Left cardiac atrium (tissue), 4 donors: ENCODE measurements at places on chromosomes 16 and 17. TPM values are rescaled to one million over a fixed set of nuclear protein-coding genes. Genes with fewer than 3 reads are reported as not detected.

Gene SLC13A2
- total RNA-seq, result not detected

Gene GP1BA
- 0.13 TPM for total RNA-seq

Gene ATP2C2
- total RNA-seq, result not detected

Gene BCKDK
- total RNA-seq, result 43.4 TPM

Gene ZDHHC7
- 33.2 TPM for total RNA-seq

DNA sequence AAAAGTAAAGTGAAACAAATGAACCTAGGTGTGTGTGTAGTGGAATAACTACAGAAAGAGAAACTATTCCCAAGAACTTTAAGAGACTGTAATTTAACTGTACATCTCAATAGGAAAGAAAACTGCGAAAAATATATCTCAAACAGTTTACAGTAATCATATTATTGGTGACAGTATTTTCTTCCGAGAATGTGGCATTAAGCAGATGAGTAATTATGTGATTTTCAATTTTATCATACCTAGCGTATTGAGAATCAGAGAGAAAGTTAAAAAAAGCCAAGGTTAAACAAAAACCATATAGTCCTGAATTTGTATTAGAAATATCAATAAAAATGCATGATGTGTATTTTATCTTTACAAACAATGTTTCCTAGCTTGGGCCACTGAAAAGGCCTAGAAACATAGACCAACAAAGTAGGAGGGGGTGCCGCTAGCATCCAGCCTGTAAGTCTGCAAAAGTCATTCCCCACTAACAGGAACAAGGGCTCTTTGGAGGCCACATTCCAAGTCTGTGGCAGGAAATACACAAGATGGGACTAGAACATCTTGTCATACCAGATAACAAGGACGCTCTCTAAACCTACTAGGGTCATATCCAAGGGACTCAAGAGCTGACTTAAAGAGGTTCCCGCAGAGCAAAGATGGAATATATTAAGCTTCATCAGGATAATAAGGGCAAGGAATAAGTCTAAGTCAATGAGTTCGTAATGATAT lies 20.5 kb downstream of the RNF157 start:
- no peak for DNase-seq

- no peak for DNase-seq
Measured at GRCh38 chr16:65041667-65042066, 80.2 kb downstream of the CDH11 start.

GRCh38 chr16:3912373-3912772 lies 31.9 kb upstream of the CREBBP start:
- DNase-seq, result no peak

GRCh38 chr17:72199256-72199655 lies 78.4 kb downstream of the SOX9 start:
- no peak for DNase-seq

DNA sequence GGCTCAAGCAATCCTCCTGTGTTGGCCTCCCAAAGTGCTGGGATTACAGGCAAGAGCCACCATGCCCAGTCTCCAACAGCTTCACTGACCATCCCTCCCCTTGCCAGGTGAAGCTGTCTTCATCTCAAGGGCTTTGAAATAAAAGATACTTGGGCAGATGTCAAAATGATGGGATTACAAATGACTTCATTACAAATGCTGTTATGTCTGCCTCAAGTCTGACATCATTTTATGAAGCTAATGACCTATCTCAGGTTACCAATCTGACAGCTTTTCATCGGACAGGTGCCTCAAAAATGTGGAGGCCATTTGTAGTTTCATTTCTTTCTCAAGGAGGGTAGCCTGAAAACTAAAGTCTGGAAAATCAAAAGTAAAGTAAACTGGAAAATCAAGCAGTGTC lies 323.7 kb upstream of the TBX2 start:
- no peak for DNase-seq

DNA sequence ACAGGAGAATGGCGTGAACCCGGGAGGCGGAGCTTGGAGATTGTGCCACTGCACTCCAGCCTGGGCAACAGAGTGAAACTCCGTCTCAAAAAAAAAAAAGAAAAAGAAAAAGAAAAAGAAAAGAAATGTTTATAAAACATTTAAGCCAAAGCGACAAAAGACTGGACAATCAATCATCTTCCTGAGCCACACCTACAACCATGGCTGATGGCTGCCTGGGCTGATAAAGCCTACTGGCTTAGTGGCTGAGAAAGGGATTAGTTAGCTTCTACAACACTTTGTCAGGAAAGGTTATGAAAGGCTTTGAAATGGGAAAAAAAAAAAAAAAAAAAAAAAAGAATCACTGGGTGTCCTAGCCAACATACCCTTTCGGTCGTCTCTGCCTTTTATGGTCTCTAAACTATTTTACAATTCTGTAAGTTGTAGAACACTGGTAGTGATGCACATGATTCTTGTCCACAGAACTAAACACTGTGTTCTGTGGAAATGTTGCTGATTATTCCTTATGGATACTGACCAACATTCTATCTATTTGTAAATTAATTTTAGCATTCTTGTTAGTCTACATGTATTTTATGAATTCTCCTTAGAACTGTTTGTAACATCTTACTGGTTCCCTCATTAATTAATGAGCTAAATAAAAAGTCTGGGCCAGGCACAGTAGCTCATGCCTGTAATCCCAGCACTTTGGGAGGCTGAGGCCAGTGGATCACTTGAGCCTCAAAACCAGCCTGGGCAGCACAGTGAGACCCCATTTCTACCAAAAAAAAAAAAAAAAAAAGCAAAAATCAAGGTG lies 45.5 kb downstream of the ZZEF1 start:
- no peak for DNase-seq

DNA sequence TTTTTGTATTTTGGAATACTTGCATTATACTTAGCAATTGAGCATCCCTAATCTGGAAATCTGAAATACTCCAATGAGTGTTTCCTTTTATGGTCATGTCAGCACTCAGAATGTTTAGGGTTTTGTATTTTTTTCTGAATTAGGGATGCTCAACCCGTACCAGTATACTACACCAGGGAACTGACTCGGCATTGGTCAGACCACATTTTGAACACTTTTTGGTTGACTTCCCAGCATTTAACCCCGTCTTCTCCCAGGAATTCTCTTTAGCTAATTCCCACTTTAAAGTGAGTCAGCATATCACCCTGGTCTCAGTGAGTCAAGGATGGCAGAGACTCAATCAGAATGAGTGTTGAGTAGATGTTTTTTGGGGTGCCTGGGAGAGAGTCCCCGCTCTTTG lies 177.9 kb downstream of the SPECC1 start:
- DNase-seq, result no peak

- no peak for DNase-seq
Measured at GRCh38 chr16:12425134-12425941, 378.3 kb downstream of the CPPED1 start.

DNA sequence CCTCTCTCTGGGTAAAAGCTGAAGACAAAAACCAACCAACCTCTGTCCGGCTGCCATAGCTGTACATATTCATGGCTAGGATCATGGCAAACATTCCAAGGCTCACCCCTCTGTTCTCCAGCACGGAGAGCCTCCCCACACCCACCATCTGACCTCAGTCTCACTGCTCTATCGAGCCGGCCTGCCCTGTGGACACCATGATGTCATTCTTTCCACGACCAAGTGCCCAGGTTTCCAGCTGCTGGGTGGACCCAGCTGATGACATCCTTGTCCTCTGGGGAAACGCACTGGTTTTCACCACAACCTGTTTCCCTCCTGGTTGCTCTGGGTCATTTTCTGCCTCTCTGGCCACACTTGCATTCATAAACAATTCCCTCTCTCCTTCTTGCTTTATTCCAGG lies 67.7 kb downstream of the NDEL1 start:
- peak; percentile 65 for DNase-seq

GRCh38 chr17:77455111-77455890 lies 314.5 kb downstream of the SEC14L1 start:
- no peak for DNase-seq

GRCh38 chr17:30212750-30213149 lies 22.7 kb downstream of the SLC6A4 start:
- DNase-seq, result no peak

DNA sequence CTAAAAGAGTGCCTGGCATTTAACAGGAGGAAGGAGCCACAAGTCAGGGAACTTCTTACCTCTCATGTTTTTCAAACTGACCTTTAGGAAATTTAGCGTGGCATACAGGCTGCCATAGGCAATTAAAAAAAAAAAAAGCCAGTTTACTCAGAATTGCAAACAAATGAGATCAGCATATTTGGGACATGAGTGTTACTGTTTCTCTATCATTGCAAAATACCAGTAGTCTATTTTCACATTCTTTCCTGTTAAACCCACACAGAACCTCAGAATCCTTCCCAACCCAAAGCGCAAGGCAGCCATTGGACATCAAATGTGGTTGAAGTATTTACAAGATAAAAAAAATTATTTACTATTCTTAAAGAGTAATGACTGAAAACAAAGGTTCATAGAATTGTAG lies 366.4 kb upstream of the DYNLRB2 start:
- DNase-seq, result no peak

GRCh38 chr17:78737332-78737731 lies 44.7 kb downstream of the CYTH1 start:
- no peak for DNase-seq

- no peak for DNase-seq
Measured at GRCh38 chr17:82917699-82918345, 78.0 kb upstream of the ZNF750 start.

DNA sequence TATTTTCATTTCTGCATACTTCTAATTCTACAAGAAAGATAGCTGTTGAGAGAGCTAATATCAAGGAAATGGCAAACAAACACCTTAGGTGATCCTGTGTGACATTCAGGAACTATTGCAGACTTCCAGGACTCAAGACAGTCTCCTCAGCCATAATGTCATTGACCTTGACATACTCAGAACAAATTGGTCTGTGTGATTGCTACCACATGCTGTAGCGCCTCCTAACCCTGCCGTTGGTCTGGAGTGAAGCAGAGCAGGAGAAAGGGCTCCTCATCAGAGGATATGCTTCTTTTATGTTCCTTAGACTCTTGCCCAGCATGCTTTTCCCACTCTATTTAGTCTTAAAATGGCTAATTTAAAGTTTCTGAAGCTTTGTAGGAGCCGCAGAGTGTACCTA lies 194.2 kb upstream of the TBX2 start:
- no peak for DNase-seq

- no peak for DNase-seq
Measured at GRCh38 chr16:54136276-54136625, 150.3 kb downstream of the IRX3 start.

- no peak for DNase-seq
Measured at GRCh38 chr16:74995986-74996385, 2.8 kb upstream of the ZNRF1 start.

- DNase-seq, result no peak
Measured at GRCh38 chr17:39674179-39674578, 5.9 kb downstream of the PNMT start.

DNA sequence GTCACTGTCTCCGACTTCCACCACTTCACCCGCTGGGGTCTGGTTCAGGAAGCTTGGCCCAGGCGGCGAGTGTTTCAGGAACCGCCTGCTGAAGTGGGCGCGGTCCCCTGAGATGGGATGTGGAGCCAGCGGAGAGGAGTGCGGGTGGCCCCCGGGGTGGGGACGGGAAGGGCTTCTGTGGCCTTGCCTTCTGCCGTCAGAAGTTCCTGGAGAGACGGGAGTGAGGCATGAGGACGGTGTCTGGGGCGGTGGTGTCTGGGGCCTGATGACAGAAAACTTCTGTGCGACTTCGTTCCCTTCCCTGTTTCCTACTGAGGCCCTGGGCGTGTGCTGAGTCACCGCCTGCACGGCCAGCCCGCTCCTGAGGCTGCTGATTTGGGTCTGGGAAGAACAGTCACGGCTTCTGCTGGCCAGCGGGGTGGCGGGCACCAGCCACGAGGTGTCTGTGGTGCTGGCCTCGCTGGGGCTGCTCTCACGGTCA lies 12.3 kb upstream of the NLRC3 start:
- DNase-seq, result no peak

DNA sequence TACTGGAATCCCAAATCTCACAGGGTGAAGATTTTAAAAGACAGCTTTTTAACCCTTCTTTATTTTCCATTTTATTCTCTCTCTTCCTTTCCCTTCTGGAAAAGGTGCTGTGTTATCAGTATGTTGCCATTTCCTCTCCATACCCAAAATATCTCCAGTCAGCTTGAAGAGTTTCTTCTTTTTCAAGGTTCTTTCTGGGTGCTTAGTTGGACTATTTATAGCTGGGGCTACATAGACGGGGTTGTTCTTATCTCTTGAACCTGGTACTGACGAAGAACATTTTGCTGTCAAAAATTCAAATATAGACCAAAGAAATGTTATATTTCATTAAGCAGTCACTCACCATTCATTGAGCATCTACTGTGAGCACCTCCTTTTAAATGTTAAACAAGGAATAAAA lies 48.6 kb downstream of the IST1 start:
- no peak for DNase-seq

DNA sequence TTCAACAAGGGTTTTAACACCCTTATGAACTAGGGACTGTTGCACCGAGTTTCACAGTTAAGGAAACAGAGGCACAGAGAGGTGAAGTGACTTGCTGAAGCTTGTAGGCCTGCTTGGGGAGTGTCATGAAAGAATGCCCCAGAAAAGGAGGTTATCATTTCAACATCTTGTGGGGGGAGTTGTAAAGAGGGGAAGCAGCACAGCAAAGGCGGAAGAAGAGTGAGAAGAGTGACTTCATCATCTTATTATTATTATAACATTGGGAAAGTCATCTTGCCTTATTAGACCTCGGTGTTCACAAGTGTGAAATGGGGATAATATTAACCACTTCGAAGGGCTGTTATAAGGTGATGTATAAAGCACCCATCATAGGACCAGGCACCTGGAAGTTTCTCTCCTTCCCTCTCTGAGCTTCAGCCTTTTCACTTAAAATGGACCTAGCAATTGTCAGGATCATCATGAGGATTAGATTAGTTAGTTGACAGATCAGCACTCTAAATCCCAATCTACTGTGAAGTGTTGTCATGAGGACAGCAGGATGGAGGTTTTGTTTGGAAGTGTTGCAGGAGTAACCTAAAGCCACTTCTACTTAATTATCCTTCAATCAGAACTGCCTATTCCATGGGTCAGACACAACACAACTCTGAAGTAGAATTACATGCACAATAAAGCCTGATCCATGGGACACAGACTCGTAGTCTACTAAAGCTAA lies 2.3 kb downstream of the CCL4 start:
- no peak for DNase-seq
